ENCODE measurements at places on chromosomes 5 and 9.

DNA sequence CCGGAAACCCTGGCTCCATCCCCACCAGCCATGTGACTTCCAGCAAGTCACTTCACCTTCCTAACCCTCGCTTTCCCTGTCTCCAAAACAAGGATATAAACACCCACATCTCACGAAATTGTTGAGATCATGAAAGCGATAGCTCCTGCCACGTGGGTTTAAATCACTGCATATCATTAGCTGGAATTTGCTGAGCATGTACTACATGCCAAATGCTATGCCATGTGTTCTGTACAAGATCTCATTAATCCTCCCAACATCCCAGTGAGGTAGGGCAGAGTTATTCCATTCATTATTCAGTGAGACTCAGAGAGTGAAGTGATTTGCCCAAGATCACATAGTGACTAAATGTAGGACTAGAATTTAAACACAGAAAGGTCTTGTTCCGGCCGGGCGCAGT, 29.2 kb upstream of the HRH2 start:
- H3K36me3 ChIP-seq, result no peaks in the 10 kb centered on the region
- H3K27ac ChIP-seq, result no peak overlapping the region
- H3K4me3 ChIP-seq, result no peak overlapping the region
- H3K27me3 ChIP-seq, result peaks cover 41% of the 10 kb centered on the region
- DNase-seq, result no peak
- H3K4me1 ChIP-seq, result no peaks in the 10 kb centered on the region

DNA sequence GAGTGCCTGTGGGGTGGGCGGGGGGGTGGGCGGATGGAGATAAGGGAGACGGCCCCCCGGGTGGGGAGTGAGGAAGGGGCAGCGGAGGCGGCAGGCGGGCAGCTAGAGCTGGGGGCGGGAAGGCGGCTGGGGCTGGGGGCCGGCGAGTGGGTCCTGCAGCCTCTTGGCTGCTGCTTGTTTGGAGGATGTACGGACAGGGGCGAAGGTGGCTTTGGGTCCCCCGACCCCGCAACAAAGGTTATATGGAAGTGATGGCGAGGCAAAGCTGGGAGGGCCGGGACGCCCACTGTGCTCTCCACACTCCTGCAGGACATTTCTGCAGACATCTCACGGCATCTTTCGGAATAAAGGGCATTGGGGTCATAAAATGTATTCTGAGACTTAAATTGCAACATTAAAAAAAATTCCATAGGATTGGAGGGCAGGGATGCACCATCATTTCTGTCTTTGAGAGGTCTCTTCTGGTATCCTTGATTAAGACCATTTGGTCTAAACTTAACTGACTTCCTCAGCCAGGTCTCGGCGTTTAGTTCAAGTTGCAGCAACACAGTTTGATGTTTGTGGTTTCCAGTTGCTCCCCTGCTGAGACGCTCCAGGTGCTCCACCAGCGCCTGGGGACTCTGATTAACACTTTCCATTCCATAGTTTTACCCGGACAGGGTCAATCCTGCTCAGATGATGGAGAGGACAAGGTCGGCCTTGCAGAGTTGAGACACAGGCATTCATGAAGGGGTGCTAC, 101.6 kb upstream of the SSBP2 start:
- H3K27ac ChIP-seq, result peak overlapping the region; percentile 85
- peak overlapping the region; percentile 88 for H3K4me3 ChIP-seq
- peaks cover 30% of the 10 kb centered on the region for H3K4me1 ChIP-seq
- H3K36me3 ChIP-seq, result peaks cover 9% of the 10 kb centered on the region
- DNase-seq, result no peak

DNA sequence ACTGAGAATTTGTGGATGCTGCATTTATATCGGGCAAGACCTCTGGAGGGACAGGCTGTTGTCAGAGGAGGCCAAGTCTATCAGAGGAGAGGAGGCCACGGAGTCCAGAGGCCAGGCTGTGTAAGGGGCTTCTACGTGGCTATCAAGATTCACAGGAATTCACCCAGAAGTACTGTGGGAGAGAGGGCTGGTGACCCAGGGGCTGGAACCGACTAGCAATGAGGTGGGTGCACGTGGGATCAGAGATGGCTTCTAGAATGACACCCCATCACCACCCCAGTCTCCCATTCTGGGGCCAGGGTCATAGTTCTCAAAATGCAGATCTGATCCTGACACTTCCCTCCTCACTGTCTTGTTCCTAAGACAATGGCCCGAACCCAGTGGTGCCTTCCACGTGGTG, 61.2 kb upstream of the PHYKPL start:
- DNase-seq, result no peak
- H3K4me1 ChIP-seq, result no peaks in the 10 kb centered on the region
- H3K27me3 ChIP-seq, result peaks cover 48% of the 10 kb centered on the region
- no peak overlapping the region for H3K4me3 ChIP-seq
- H3K36me3 ChIP-seq, result no peaks in the 10 kb centered on the region

- no peaks in the 10 kb centered on the region for H3K36me3 ChIP-seq
- no peak overlapping the region for H3K27ac ChIP-seq
- no peaks in the 10 kb centered on the region for H3K4me1 ChIP-seq
- H3K27me3 ChIP-seq, result peaks cover 53% of the 10 kb centered on the region
- DNase-seq, result no peak
Measured at GRCh38 chr5:74183041-74183440, 457.5 kb downstream of the ENC1 start.

- DNase-seq, result no peak
- no peaks in the 10 kb centered on the region for H3K36me3 ChIP-seq
- no peak overlapping the region for H3K27ac ChIP-seq
- H3K4me1 ChIP-seq, result no peaks in the 10 kb centered on the region
- H3K4me3 ChIP-seq, result no peak overlapping the region
- H3K27me3 ChIP-seq, result no peaks in the 10 kb centered on the region
Measured at GRCh38 chr5:144538845-144539244, 368.2 kb downstream of the KCTD16 start.

- DNase-seq, result no peak
- H3K4me3 ChIP-seq, result no peak overlapping the region
- H3K27me3 ChIP-seq, result no peaks in the 10 kb centered on the region
- no peak overlapping the region for H3K27ac ChIP-seq
Measured at GRCh38 chr5:31807789-31808540, 169.0 kb downstream of the PDZD2 start.

- H3K4me1 ChIP-seq, result no peaks in the 10 kb centered on the region
- no peak for DNase-seq
- no peaks in the 10 kb centered on the region for H3K36me3 ChIP-seq
- H3K4me3 ChIP-seq, result no peak overlapping the region
Measured at GRCh38 chr5:44266882-44267576, 122.2 kb downstream of the FGF10 start.

- H3K36me3 ChIP-seq, result peaks cover 2% of the 10 kb centered on the region
- H3K27me3 ChIP-seq, result no peaks in the 10 kb centered on the region
- H3K4me1 ChIP-seq, result no peaks in the 10 kb centered on the region
- H3K27ac ChIP-seq, result no peak overlapping the region
- H3K4me3 ChIP-seq, result no peak overlapping the region
Measured at GRCh38 chr5:10577371-10578292, 13.8 kb downstream of the ANKRD33B start.

DNA sequence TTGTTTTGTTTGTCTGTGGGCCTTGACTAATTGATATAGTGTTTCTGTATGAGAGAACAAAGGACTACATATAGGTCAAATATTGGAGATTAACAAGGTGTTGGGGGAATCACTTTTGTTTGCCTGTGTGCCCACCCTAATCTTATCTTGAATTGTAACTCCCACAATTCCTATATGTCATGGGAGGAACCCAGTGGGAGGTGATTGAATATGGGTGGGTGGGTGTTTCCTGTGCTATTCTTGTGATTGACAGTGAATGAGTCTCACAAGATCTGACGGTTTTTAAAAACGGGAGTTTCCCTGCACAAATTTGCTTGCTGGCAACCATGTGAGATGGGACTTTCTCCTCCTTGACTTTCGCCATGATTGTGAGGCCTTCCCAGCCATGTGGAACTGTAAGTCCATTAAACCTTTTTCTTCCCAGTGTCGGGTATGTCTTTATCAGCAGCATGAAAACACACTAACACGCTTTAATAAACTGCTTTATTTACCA, 64.9 kb upstream of the HSPB3 start:
- peaks cover 2% of the 10 kb centered on the region for H3K36me3 ChIP-seq
- no peak overlapping the region for H3K27ac ChIP-seq
- H3K27me3 ChIP-seq, result peaks cover 15% of the 10 kb centered on the region
- H3K4me1 ChIP-seq, result no peaks in the 10 kb centered on the region
- no peak for DNase-seq

- DNase-seq, result no peak
- H3K27ac ChIP-seq, result no peak overlapping the region
- H3K36me3 ChIP-seq, result peaks cover 5% of the 10 kb centered on the region
- H3K4me1 ChIP-seq, result peaks cover 20% of the 10 kb centered on the region
Measured at GRCh38 chr5:80745490-80745889, 90.7 kb upstream of the DHFR start.

GRCh38 chr9:128607642-128608350, 48.9 kb downstream of the DYNC2I2 start:
- no peaks in the 10 kb centered on the region for H3K4me1 ChIP-seq
- no peak overlapping the region for H3K4me3 ChIP-seq
- peaks cover 86% of the 10 kb centered on the region for H3K36me3 ChIP-seq
- no peaks in the 10 kb centered on the region for H3K27me3 ChIP-seq
- DNase-seq, result no peak

GRCh38 chr5:96733771-96734500, 71.8 kb downstream of the CAST start:
- no peak overlapping the region for H3K4me3 ChIP-seq
- H3K4me1 ChIP-seq, result peaks cover 19% of the 10 kb centered on the region

- no peaks in the 10 kb centered on the region for H3K27me3 ChIP-seq
- no peak overlapping the region for H3K27ac ChIP-seq
- peak overlapping the region; percentile 37 for H3K4me3 ChIP-seq
- H3K4me1 ChIP-seq, result peaks cover 49% of the 10 kb centered on the region
Measured at GRCh38 chr5:43304525-43304924, 8.7 kb downstream of the HMGCS1 start.

- peaks cover 32% of the 10 kb centered on the region for H3K27me3 ChIP-seq
- H3K4me3 ChIP-seq, result no peak overlapping the region
- no peak overlapping the region for H3K27ac ChIP-seq
- no peaks in the 10 kb centered on the region for H3K36me3 ChIP-seq
- peaks cover 6% of the 10 kb centered on the region for H3K4me1 ChIP-seq
Measured at GRCh38 chr9:2849941-2850340, 6.0 kb upstream of the PUM3 start.

- no peak for DNase-seq
- H3K4me1 ChIP-seq, result no peaks in the 10 kb centered on the region
- no peaks in the 10 kb centered on the region for H3K27me3 ChIP-seq
- peaks cover under 1% of the 10 kb centered on the region for H3K36me3 ChIP-seq
Measured at GRCh38 chr9:106019039-106019680, 324.8 kb downstream of the TMEM38B start.

GRCh38 chr5:25975885-25976284, 1062.5 kb downstream of the CDH9 start:
- H3K27me3 ChIP-seq, result no peaks in the 10 kb centered on the region
- no peak overlapping the region for H3K4me3 ChIP-seq
- no peaks in the 10 kb centered on the region for H3K4me1 ChIP-seq
- no peak for DNase-seq
- no peak overlapping the region for H3K27ac ChIP-seq
- no peaks in the 10 kb centered on the region for H3K36me3 ChIP-seq

- H3K27me3 ChIP-seq, result no peaks in the 10 kb centered on the region
- H3K4me1 ChIP-seq, result peaks cover 71% of the 10 kb centered on the region
- no peak for DNase-seq
- H3K27ac ChIP-seq, result no peak overlapping the region
- no peak overlapping the region for H3K4me3 ChIP-seq
- peaks cover 2% of the 10 kb centered on the region for H3K36me3 ChIP-seq
Measured at GRCh38 chr5:133996683-133997252, 8.0 kb downstream of the VDAC1 start.

DNA sequence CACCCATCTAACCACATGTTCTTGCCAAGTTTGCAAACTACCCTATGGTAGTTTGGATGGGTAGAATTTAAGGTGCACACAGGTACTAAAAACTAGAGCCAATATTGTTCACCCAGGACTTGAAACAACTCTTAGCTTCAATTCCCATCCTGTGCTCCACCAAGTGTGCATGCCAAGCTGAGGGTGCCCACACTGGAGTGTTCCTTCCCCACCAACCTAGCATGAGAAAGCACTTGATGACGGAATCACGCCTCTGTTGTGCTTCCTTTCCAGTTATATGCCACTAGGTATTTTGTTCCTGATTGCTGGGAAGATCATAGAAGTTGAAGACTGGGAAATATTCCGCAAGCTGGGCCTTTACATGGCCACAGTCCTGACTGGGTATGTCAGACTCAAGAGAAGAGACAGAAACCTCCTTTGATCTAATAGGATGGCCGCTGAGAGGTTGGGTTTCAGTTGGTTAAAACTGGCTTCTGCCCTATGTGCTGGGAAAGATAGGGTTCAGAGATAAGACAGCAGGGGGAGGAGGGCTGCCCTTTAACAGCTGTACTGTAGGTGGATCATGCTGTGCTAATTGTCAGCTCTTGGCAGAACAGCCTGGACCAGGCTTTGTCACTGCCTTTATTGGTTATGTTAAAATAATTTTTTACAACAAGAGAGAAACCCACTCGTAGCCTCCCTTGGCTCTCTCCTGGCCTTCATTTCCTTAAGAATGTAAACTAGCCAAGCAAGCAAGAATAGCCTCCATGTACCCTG, 83.5 kb downstream of the SLC1A1 start:
- DNase-seq, result no peak
- no peak overlapping the region for H3K4me3 ChIP-seq
- H3K4me1 ChIP-seq, result peaks cover 36% of the 10 kb centered on the region
- H3K27ac ChIP-seq, result peak overlapping the region; percentile 88

- H3K36me3 ChIP-seq, result peaks cover 2% of the 10 kb centered on the region
- no peak for DNase-seq
- H3K27ac ChIP-seq, result peak overlapping the region; percentile 49
Measured at GRCh38 chr9:127405344-127406125, 8.6 kb downstream of the SLC2A8 start.

GRCh38 chr9:132415181-132415580, 5.2 kb downstream of the CFAP77 start:
- peaks cover 14% of the 10 kb centered on the region for H3K4me1 ChIP-seq
- H3K4me3 ChIP-seq, result no peak overlapping the region
- H3K27ac ChIP-seq, result no peak overlapping the region
- no peak for DNase-seq
- H3K27me3 ChIP-seq, result peaks cover 87% of the 10 kb centered on the region
- no peaks in the 10 kb centered on the region for H3K36me3 ChIP-seq

GRCh38 chr9:129390541-129390940, 212.5 kb upstream of the IER5L start:
- H3K4me1 ChIP-seq, result no peaks in the 10 kb centered on the region
- H3K4me3 ChIP-seq, result no peak overlapping the region
- H3K36me3 ChIP-seq, result no peaks in the 10 kb centered on the region

- DNase-seq, result no peak
- H3K36me3 ChIP-seq, result no peaks in the 10 kb centered on the region
- H3K4me1 ChIP-seq, result no peaks in the 10 kb centered on the region
- H3K27ac ChIP-seq, result no peak overlapping the region
Measured at GRCh38 chr5:145855763-145856267, 17.0 kb downstream of the GRXCR2 start.

- no peaks in the 10 kb centered on the region for H3K4me1 ChIP-seq
- H3K27ac ChIP-seq, result no peak overlapping the region
- H3K36me3 ChIP-seq, result no peaks in the 10 kb centered on the region
- no peak for DNase-seq
- no peak overlapping the region for H3K4me3 ChIP-seq
- peaks cover 16% of the 10 kb centered on the region for H3K27me3 ChIP-seq
Measured at GRCh38 chr9:72304538-72304937, 60.5 kb downstream of the ZFAND5 start.

- H3K36me3 ChIP-seq, result no peaks in the 10 kb centered on the region
- H3K27ac ChIP-seq, result no peak overlapping the region
- peaks cover 11% of the 10 kb centered on the region for H3K27me3 ChIP-seq
Measured at GRCh38 chr9:3828495-3828894, 302.7 kb upstream of the RFX3 start.

All from central memory CD8-positive, alpha-beta T cell (primary cell).